Upper lobe of right lung (tissue), 1 donor: ENCODE measurements at places on chromosomes 6 and 20. TPM values are rescaled to one million over a fixed set of nuclear protein-coding genes. Genes with fewer than 3 reads are reported as not detected.

The TFEB gene
- total RNA-seq = 40.3 TPM

The SIRPA gene
- 93.8 TPM for total RNA-seq

The CTSZ gene
- total RNA-seq = 355 TPM

The SLC4A11 gene
- total RNA-seq = 2.7 TPM

The NXT1 gene
- 16.2 TPM for total RNA-seq

The AARS2 gene
- 11.8 TPM for total RNA-seq

The ARMH2 gene
- total RNA-seq = not detected

The PSORS1C2 gene
- not detected for total RNA-seq

The SRC gene
- 64.0 TPM for total RNA-seq

The GHRH gene
- total RNA-seq = not detected

The SPTLC3 gene
- 35.3 TPM for total RNA-seq

The NOTCH4 gene
- 78.7 TPM for total RNA-seq

The F13A1 gene
- total RNA-seq = 94.5 TPM

The BTNL2 gene
- not detected for total RNA-seq

The VGLL2 gene
- not detected for total RNA-seq

- DNase-seq = no peak
These were observed 61.3 kb downstream of the EFCAB8 start for GRCh38 chr20:32920066-32920465.

GRCh38 chr6:13810688-13811446 lies 3.5 kb downstream of the MCUR1 start:
- no peak for DNase-seq

- no peak for DNase-seq
These were observed 93.9 kb downstream of the PSMG4 start for GRCh38 chr6:3352678-3353077.

- no peak for DNase-seq
These were observed 131.6 kb upstream of the NEDD9 start for GRCh38 chr6:11363881-11364576.

DNA sequence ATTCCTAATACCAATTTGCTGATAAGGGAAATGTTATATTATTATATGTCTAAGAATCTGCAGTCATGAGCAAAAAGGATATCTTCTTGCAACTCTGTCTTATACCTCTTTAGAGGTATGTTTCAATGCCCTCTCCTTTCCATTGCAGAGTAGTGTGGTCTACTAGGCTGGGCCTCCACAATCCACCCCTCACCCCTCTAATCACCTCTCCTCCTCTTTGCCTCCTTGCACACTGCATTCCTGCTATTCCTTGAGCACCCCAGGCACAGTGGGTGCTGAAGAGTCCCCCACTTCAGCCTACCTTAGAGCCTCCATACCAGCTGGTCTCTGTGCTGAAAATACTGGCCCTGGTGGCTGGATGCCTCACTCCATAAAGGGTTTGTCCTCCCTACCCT lies 26.9 kb downstream of the ARMC2 start:
- DNase-seq = no peak

GRCh38 chr6:21767891-21768648 lies 174.5 kb downstream of the SOX4 start:
- no peak for DNase-seq

GRCh38 chr6:157574851-157575424 lies 193.9 kb downstream of the ZDHHC14 start:
- no peak for DNase-seq

- no peak for DNase-seq
These were observed 93.9 kb upstream of the CITED2 start for GRCh38 chr6:139468178-139468819.

DNA sequence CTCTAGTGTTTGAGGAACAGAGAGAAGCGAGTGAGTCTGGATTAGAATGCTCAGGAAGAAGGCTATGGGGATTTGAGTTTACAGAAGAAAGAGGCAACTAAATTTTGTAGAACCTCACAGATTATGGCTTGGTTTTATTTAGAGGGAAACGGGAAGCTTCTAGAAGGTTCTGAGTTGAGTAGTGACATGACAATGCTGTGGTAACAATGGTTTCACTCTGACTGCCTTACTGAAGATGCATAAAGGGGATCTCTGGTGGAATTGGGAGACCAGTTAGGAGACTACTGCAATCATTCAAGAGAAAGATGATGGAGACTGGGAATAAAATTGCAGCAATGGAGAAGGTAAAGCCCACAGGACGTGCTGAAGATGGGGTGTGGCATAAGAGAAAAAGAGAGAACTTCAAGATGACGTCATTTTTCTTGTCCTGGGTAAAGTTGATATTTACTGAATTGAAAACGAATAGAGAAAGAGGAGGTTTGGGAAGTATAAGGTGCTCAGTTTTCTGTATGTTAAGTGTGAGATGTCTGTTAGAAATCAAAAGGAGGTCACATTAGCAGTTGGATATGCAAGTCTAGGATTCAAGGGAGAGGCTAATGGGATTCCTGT lies 710.1 kb upstream of the NRSN1 start:
- no peak for DNase-seq

DNA sequence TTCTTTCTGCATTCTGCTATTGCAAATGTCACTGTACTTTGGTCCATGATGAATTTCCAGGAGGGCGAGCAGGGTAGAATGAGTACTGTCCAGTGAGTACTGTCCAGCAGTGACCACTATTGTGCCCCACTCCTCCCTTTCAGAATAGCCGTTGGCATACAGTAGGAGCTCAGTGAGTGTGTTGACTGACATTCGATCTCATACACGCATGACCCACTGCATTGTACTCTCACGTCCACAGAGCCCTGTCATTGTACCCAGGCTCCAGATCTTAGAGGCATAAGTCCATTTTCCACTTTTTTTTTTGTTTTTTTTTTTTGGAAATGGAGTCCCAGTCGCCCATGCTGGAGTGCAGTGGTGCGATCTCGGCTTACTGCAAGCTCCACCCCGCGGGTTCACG lies 8.2 kb downstream of the DYNLRB1 start:
- DNase-seq = no peak

- no peak for DNase-seq
These were observed 102.7 kb upstream of the INSM1 start for GRCh38 chr20:20265210-20265609.

DNA sequence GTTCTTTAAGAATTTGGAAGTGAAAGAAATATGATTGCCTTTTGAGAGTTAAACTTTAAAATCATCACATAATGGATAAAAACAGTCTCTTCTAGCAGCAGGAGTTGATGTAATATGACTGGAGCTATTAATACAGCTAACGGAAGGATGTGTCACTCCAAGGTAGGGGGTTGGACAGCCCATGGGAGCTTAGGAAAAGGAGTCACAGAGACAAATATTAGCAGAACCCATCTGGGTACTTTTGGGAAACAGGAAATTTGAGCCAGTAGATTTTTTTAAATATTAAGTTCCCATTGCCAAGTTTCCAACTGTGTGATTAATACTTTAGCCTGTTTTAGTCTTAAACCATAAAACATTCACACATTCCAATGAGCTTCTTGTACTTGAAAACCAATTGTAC lies 164.7 kb upstream of the RIMS1 start:
- no peak for DNase-seq

DNA sequence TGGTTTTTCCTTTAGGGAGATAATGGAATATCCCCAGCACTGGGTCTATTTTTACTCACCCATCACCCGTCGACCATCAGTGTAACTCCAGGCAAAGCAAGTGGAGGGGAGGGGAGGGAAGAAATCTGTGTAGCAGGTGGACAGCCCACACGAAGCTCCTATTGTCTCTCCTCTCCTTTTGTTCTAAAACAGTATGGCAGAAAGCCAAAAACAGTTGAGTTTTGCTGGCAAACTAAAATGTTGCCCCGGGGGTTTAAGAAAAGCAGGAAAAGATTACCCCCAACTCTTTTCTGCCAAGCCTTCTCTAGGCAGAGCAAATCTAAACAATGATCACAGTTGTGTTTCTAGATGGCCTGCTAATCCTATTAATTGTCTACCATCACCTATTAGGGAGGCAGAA lies 89.7 kb downstream of the PREP start:
- DNase-seq = no peak

- no peak for DNase-seq
These were observed 179.3 kb downstream of the TBXT start for GRCh38 chr6:165988302-165988756.

- DNase-seq = no peak
These were observed 236.3 kb downstream of the EPHA7 start for GRCh38 chr6:93182938-93183479.

- DNase-seq = no peak
These were observed 8.7 kb downstream of the B4GALT5 start for GRCh38 chr20:49704932-49705336.

DNA sequence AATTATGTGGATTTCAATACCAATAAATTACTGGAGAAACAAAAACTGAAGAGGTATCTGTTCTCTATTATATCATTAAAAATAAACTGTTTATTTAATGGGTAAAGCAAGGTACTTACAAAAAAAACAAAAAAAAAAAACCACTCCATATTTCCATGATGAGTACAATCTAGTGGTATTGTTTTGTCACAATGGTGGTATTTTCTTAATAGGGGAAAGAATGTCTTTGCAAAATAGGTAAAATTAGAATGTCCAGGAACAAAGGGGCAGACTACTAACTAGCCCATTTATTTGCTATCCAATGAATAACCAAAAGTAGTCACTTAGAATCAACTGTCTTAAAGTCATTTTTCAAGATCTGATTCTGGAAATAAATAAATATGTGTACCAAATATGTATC lies 92.0 kb downstream of the ARHGAP18 start:
- no peak for DNase-seq

DNA sequence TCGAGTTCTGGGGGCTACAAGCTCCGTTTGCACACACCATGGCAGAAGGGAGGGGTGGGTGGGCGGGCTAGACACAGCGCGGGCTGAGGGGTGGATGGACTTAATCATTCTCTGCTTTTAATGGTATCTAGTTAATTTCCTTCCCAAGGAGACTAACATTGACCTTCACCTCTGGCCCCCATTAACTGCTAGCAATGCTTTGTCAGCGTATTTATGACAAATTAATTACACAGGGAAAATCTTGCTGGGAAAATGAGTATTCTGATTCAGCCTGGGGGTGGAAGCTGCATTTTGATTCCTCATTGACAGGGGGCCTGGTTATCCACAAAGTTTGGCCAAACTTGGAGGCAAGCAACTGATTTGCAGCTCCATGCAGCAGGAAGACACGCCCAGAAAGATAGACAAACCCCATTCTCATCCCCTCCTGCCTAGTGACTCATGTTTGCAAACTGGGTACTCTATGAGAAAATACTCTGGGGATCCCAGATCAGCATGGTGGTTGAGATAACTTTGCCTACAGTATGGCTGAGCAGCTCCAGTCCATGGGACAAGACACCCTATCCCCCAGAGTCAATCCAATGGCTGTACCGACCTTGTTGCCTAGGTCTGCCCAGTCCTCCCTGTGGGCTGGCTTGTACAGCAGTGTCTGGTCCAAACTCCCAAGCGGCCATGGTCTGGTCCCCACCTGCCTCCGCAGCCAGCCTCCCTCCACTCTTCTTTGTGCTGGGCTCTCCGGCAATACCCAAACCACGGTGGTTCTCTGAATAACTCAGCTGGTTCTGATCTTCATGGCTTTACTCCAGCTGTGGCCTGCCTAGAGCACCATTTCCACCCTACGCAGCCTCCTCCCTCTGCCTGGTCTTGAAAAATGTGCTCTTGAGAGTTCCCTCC lies 19.7 kb downstream of the ZBP1 start:
- no peak for DNase-seq

GRCh38 chr6:138958595-138958994 lies 29.5 kb downstream of the REPS1 start:
- DNase-seq = no peak

DNA sequence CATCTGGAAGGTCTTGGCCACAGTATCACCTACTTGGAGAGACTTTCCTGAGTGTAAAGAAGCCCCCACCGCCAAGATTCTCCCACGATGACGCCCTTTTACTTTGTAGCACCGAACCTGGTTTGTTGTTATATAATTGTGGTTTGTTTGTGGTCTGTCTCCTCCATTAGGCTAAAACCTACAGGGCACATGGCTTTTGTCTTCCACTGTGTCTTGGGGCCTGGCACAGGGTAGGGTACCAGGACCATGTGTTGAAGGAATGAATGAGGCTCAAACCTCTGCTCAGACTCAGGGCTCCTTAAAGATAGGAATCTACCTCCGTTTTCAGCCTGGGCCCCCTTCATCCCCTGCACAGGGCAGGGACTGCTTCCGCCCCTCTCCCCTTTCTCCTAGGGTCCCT lies 59.4 kb upstream of the CCDC167 start:
- DNase-seq = no peak

DNA sequence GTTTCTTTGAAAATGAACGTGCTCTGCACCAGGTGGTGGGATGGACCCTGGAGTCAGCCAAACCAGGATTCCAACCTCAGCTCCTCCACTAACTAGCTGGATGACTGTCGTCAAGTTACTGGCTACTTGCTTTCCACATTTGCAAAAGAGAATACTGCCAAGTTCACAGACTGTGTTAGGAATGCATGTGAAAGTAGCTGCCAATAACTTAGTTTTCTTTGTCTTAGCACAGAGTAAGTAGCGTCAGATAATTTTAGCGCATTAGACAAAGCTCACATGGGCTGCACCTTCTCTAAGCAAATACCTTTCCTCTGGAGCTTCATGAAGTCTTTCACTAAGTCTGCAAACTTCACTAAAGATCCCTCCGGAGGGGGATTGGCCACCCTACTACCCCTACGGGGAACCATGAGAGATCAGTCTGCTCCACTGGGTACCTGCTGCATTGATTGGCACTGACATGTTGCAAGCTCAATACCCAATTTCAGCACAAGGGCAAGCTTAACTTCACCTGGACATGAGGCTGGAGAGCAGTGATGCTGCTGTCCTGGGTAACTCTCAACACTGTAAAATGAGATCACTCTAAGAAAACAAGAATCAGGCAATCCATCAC lies 113.9 kb downstream of the MBOAT1 start:
- no peak for DNase-seq

GRCh38 chr20:23340524-23340923 lies 10.1 kb upstream of the NXT1 start:
- no peak for DNase-seq

GRCh38 chr20:2101057-2101864 lies at the start of gene STK35:
TSS of gene STK35 (plus strand) at chr20:2101827. CDS start at chr20:2101882, 55 bp downstream.
- DNase-seq = no peak

- no peak for DNase-seq
These were observed 187.6 kb downstream of the CD83 start for GRCh38 chr6:14305131-14305530.

GRCh38 chr6:54111341-54112045 lies at the start of gene MLIP:
TSS of gene MLIP (plus strand) at chr6:54111443. CDS start at chr6:54111480, 37 bp downstream.
- no peak for DNase-seq

GRCh38 chr20:37902504-37903313 lies at the start of gene VSTM2L:
TSS of gene VSTM2L (plus strand) at chr20:37903127. CDS start at chr20:37903351, 224 bp downstream.
- DNase-seq = peak; percentile 72

DNA sequence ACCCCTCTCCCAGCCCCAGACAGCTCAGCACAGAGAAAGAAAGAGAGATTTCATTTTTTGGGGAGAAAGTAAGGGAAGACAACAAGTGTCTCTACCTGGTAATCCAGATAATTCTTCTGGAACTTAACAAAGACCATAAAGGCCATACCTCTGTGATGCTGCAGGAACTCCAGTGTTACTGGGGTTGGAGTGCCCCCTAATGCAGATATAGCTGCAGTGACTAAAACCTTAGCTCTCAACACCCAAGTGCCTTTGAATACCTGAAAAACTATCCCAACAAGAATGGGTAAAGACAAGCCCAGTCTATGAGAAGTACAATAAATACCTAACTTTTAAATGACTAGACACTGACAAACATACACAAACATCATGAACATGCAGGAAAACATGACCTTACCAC lies 365.3 kb upstream of the PTCHD4 start:
- DNase-seq = no peak
